ENCODE measurements at places on chromosomes 1 and 21.

GRCh38 chr1:220243947-220244346 lies 28.3 kb downstream of the RAB3GAP2 start:
- no peak for DNase-seq

DNA sequence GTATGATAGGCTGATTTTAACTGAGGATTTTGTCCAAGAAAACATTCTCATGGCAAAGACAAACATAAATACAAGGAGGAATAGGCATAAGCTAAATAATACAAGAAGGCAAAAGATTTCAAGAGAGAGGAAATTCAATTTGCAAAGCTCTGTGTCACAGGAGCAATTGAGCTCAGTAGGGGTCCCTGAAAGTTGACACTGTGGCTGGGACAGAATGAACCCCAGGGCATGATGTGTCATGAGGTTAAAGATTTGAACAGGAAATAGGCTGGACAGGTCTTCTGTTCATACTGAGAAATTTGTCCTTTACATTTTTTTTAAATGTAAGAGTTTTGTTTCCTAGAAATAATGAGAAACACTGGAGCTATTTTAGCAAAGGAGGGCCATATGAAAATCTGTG lies 555.4 kb upstream of the NEGR1 start:
- DNase-seq = no peak

DNA sequence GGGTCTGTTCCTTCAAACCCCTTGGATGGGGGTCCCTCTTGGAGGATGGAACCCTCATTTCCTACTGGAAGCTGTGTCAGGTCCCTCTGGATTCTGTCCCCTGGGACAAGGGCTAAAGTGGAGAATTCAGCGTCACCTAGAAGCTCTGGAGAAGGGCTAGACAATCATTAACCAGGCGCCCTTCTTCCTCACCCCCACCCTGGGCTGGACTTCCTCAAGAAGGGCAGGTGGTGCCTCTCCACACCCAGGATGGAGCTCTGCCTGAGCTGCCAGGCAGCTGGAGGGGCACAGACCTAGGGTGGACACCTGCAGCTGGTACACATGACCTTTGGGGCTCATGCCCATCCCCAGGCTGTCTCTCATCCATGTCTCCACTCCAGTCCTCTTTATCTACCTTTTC lies 3.6 kb downstream of the CELF3 start:
- DNase-seq = no peak

- DNase-seq = no peak
These were observed 74.9 kb upstream of the BCL10 start for GRCh38 chr1:85351202-85351828.

- DNase-seq = no peak
These were observed 22.8 kb downstream of the CDC7 start for GRCh38 chr1:91523482-91523881.

DNA sequence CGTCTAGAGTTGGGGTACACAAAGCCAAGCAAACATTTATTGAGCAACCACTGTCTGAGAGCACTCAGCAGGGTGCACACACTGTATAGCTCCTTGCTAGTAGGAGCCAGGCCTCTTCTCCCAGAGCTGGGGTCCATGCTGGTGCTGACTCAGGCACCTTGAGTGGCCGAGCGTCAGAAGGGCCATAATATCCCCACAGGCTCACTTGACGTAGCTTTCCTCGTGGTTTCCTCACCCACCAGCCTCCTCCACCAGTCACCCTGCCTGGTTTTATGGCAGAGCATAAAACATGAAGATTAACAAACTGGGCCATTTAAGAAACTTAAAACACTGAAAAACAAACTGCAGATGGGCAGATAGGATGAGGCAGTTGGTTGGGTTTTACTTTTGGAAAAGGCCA lies 361.5 kb downstream of the HHAT start:
- no peak for DNase-seq

- peak; percentile 78 for DNase-seq
These were observed 300.0 kb downstream of the RRAGC start for GRCh38 chr1:38559446-38560165.

GRCh38 chr1:3746389-3746829 lies 5.8 kb upstream of the CCDC27 start:
- DNase-seq = no peak

DNA sequence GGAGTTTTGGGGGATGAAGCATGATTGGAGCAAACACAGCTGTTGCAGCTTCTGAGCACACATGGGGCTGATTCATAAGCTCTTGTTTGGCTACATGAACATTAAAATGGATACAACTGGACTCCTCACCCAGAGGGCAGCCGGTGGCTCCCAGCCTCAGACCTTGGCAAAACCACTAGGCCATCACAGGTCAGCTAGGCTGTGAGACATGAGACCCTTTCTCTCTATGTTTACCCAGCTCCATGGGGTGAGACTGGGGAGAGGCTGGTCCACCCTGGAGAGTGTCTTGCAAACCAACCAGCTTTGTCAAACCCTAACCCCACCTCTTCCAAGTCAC lies 388.7 kb downstream of the PTPRU start:
- no peak for DNase-seq

- DNase-seq = no peak
These were observed 48.4 kb downstream of the ADAMTS5 start for GRCh38 chr21:26918323-26919079.

DNA sequence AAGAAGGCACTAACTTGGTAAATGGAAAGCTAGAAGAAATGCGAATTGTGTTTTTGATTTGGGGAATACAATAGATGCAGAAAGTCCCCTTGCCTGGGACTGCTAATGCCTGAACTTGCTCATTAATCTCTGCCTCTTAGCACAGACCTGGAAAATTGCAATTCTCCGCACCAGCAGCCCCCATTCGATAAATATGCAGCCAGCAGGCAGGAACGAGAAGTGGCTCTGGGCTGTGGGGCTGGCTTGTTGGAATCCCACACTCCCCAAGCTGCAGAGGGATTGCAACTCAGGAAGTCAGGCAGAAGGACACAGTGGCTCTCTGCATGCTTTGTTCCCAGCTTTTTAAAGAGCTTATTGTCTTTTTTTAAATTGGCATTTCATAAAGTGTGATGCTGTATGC lies 51.3 kb downstream of the PCP4 start:
- no peak for DNase-seq

- DNase-seq = no peak
These were observed 5.4 kb downstream of the CD2 start for GRCh38 chr1:116759636-116760035.

GRCh38 chr1:244350027-244350426 lies 101.7 kb downstream of the ADSS2 start:
- no peak for DNase-seq

- no peak for DNase-seq
These were observed 156.5 kb downstream of the SLC45A1 start for GRCh38 chr1:8474369-8474768.

DNA sequence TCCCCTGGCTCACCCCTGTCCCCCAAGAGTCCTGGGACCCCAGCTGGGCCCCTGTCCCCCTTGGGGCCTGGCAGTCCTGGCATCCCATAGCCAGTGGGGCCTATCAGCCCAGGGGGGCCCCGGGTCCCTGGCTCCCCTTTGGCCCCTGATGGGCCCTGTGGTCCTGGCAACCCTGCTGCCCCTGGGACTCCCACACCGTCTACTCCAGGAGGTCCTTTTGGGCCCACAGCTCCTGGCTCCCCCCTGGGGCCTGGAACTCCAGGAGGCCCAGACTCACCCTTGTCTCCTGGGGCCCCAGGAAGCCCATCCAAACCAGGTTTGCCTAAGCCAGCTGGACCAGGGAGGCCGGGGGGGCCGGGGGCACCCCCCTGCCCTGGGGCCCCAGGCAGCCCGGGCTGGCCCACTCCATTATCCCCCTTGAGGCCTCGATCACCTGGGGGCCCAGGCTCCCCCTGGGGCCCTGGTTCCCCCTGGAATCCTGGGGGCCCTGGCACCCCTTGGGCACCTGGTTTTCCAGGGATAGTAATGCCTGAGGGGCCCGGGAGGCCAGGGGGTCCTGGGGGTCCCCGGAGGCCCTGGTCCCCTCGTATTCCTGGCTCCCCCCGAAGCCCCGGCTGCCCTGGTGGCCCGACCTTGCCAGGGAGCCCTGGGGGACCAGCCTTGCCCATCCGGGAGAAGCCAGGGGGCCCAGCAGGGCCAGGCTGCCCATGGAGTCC lies 10.1 kb downstream of the ADPRS start:
- no peak for DNase-seq

GRCh38 chr1:228073061-228073856 lies 9.2 kb upstream of the ARF1 start:
- DNase-seq = no peak

- peak; percentile 60 for DNase-seq
These were observed 10.0 kb downstream of the SCNN1D start for GRCh38 chr1:1290238-1290731.

DNA sequence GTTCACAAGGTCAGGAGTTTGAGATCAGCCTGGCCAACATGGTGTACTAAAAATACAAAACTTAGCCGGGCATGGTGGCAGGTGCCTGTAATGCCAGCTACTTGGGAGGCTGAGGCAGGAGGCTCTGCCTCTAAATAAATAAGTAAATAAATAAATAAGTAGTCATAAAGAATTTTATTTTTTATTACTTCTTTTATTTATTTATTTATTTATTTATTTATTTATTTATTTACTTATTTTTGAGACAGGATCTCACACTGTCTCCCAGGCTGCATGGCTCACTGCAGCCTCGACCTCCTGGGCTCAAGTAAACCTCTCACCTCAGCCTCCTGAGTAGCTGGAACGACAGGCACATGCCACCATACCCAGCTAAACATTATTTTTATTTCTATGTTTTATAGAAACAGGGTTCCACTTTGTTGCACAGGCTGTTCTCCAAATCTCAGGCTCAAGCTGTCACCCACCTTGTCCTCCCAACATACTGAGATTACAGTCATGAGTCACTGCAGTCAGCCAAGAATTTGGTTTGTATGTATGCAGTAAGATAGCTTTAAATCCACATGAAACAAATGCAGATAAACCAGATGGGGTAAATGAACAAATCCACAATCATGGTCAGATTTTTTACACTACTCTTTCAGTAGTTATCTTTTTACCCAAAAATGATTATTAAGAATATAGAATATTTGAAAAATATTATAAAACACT lies 523.3 kb upstream of the RGS18 start:
- DNase-seq = no peak

DNA sequence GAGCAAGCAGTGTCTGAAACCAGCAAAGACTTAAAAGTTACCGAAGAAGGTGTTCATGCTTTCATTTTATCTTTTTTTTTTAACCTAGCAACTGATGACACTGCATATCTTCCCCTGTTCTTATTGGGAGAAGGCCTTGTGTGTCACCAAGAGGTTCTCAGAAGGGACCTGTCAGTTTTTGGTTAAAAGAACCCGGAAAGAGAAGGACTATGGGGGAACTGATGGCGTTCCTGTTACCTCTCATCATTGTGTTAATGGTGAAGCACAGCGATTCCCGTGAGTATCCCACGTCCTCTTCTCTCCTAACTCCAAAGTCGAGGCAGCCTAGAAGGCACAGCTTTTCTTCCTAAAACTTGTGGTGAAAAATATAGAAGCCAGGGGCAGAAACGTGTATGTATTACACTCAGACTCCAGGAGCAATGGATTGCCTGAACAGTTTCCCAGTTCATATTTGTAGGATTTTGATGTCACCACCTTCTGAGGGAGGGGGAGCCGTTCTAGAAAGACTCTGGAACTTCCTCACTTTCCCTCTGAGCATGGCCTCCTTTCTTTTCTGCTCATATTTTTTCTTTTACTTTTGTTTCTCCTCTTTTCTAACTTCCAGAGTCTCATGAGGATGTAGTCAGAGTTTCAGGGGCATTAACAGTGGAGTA lies at the start of gene MR1:
MR1 (plus strand) TSS at position 185 of the 653 bp plus-strand sequence; CDS start at position 210, 25 bp downstream.
- DNase-seq = no peak

Data from activated T-cell treated with anti-CD3 and anti-CD28 coated beads, Interleukin-2, amount 50 U/mL, for 1 hour (primary cell).